ENCODE measurements at places on chromosomes 4 and X.

GRCh38 chr4:159269956-159270355 lies 167.1 kb downstream of the RAPGEF2 start:
- no peak for DNase-seq

- DNase-seq, result no peak
Measured at GRCh38 chr4:114368751-114369150, 229.9 kb upstream of the UGT8 start.

GRCh38 chr4:73673286-73673685 lies 53.0 kb upstream of the RASSF6 start:
- DNase-seq, result no peak

- no peak for DNase-seq
Measured at GRCh38 chr4:179768996-179769395, 2326.8 kb upstream of the AGA start.

DNA sequence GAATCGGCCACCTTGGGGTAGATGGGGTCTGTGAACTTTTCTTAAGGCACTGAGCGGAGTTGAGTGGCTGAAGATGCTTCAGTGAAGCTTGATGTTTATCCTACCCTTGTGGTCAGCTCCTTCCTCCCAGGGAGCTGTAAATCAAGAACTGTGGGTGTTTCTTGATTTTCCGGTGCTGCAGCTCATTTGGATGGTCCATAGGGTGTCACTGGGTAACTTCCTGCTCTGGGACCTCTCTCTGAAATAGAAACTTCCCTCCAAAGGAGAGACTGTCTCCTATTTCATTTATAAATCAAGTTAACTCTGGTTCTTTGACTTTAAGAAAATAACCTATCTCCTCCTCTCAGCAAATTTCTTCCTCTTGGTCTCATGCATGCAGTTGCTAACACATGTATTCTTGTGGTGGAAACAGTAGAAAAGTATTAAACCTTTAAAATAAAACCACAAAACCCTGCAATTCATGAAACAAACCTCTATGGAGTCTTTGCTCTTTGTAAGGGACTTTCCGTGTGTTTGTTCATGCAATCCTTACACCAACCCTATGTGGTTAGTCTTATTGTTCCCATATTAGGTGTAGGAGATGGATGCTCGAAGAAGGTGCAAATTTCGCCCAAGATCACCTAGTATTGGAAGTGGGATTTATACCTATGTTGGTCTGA lies 110.3 kb downstream of the SHROOM3 start:
- DNase-seq, result no peak

- no peak for DNase-seq
Measured at GRCh38 chr4:169236873-169237626, 33.7 kb downstream of the SH3RF1 start.

GRCh38 chrX:68936608-68937007 lies 107.8 kb downstream of the EFNB1 start:
- DNase-seq, result no peak

DNA sequence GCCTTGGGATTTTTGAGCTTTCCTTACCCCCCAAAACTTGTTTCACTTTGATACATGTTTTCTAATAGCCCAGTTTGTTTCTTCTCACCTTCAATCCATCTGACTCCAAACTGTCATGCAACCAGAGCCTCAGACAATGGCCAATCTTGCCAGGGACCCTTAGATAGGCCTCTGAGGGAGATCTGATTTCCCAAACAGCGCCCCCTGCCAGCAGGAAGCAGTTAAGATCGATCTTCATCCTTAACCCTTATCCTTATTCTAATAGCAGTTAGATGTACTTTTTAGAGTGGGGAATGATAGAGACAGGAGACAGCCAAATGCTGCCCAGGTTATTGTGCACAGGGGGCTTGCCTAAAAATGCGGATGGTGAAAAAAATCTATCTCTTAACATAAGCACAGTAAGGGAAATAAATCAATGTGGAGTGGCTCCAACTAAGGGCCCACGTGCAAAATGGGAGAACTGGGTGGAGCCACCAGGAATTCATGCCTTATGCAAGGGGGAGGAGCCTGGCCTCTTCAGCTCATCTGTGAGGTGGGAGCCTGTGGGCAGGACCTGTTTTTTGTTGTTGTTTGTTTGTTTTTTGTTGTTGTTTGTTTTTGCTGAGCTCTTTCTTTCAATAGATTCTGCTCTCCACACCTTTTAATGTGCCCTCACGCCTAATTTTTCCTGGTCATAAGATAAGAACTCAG lies 833.6 kb upstream of the AGA start:
- no peak for DNase-seq

GRCh38 chr4:144202081-144202480 lies 61.6 kb upstream of the GYPA start:
- DNase-seq, result no peak

- DNase-seq, result no peak
Measured at GRCh38 chr4:58732973-58733372, 1622.8 kb upstream of the IGFBP7 start.

GRCh38 chr4:17765514-17766286 lies 15.7 kb downstream of the FAM184B start:
- DNase-seq, result no peak

DNA sequence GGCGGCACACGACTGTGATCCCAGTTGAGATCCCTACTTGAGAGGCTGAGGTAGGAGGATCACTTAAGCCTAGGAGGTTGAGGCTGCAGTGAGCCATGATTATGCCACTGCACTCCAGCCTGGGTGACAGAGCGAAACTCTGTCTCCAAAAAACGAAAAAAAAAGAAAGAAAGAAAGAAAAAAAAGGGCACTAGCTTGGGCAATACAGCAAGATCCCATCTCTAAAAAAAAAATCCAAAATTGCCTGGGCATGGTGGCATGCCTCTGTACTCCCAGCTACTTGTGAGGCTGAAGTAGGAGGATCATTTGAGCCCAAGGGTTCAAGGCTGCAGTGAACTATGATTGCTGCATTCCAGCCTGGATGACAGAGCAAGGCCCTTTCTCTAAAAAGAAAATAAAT lies 10.7 kb upstream of the KLHL15 start:
- DNase-seq, result no peak

- no peak for DNase-seq
Measured at GRCh38 chr4:74244049-74244448, 64.2 kb upstream of the EPGN start.

- DNase-seq, result no peak
Measured at GRCh38 chrX:119273420-119274192, 37.5 kb downstream of the PGRMC1 start.

GRCh38 chrX:9354918-9355317 lies 109.9 kb upstream of the TBL1X start:
- DNase-seq, result no peak

- no peak for DNase-seq
Measured at GRCh38 chr4:177010418-177010817, 217.7 kb upstream of the VEGFC start.

DNA sequence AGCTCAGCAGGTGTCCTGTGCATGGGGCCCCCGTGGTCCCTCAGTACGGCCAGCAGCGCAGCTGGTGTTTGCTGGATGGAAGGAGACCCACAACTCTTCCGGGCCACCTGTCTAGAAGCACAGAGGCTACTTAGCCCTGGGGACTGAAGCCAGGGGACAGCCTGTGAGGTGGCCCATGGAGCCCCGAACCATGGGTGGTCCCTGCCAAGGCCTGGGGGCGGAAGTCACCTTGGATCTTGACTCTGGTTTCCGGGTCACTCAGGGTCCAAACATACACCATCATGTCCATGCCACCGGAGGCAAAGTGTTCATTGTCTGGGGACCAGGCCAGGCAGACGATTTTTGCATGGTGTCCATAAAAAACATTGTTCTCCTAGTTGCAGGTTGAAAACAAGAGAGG lies 39.5 kb downstream of the WDR1 start:
- no peak for DNase-seq

GRCh38 chrX:14027036-14027435 lies 2.7 kb downstream of the GEMIN8 start:
- no peak for DNase-seq

DNA sequence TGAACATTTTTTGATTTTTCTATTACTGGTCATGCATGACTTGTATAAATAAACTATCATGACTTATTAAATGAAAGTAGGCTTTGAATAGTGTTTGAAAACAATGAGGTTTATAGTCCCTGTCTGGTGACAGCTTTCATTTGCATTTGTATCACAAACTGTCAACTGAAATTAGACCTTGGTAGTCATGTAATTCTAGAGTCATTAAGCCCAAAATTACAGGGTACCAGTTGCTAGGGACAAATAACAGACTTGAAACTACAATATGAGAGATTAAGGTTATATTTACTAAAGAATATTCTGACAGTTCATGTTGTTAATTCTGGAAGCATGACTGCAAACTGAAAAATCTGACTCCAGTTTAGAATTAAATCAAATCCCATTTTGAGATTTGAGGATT lies 9.2 kb upstream of the VAMP7 start:
- no peak for DNase-seq

DNA sequence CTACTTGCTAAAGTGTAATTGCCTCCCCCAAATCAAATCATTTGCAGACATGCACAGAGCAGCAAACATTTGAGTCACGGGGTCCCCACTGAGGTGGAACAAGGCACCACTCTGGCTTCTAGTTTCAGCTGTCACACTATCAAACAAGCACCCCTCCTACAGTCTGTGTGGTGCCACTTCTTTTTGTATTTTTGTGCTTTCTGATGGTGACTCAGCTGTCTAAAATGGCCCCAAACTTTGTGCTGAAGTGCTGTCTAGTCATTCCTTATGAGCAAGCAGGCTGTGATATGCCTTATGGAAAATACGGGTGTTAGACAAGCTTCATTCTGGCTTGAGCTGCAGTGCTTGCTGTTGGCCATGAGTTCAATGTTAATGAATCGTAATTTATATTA lies 15.4 kb downstream of the IGFBP7 start:
- no peak for DNase-seq

DNA sequence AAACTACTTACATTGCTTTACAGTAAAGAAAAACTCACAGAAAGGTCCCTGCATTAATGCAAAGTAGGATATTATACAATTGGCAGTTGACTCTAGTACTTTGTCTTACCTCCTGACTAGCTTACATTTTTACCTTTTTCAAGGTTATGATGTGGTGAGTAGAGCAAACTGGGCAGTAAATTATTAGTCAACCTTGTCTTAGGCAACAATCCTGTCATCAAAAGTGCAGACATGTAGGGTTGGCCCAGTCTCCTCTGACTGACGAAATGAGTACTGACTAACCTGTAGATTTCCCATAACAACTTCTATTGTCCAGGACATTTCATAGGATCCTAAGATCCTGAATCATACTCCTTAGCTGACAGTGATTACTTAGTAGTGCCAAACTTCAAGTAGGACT lies 142.0 kb upstream of the NUDT6 start:
- no peak for DNase-seq

DNA sequence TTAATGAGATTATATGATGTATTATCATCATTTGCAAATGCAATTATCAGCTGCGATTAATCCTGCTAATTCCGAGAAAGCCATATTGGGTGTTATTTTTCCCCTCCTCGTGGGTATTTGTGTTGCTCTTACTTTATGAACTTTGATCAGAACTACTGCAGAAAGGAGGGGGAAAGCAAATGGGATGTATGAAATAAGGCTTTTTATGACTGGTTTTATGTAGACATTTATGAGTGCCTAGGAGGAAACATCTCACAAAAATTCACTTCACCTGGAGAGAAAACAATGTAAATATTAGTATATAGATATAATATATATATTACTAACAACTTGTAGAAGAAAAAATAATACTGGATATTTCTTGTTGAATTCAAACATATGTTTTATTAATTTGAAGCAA lies 214.4 kb downstream of the TEX13A start:
- no peak for DNase-seq

DNA sequence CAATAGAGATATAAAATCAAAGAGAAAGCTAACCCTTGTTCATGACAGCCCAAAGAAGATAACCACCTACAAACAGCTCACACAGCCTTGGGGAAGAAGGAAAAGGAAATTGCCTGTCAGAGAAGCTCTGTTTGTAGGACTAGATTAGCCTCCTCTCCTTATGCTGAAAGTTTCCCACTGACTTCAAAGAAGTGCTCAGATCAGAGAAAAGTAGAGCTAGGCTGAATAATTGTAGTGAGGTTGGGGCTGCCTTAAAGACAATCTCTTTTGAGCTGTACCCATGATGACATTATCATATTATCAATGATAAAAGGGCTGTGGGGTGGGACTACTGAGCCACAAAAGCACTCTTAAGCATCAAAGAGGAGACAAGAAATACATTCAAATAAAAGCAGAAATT lies 223.0 kb upstream of the GALNT7 start:
- no peak for DNase-seq

DNA sequence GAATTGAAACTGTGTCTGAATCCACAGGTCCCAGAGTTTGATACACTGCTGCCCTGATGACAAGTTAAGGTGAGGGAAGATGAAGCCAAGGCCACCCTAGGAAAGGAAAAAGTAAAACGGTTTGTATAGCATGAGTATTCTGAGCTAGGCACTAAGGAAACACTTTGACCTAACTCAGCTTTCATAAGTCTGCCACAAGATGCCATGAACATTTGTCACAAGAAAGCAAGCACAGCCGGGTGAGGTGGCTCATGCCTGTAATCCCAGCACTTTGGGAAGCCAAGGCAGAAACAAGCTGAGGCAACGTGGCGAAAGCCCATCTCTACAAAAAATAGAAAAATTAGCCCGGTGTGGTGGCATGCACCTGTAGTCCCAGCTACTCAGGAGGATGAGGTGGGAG lies 34.2 kb downstream of the ELOVL6 start:
- DNase-seq, result no peak

DNA sequence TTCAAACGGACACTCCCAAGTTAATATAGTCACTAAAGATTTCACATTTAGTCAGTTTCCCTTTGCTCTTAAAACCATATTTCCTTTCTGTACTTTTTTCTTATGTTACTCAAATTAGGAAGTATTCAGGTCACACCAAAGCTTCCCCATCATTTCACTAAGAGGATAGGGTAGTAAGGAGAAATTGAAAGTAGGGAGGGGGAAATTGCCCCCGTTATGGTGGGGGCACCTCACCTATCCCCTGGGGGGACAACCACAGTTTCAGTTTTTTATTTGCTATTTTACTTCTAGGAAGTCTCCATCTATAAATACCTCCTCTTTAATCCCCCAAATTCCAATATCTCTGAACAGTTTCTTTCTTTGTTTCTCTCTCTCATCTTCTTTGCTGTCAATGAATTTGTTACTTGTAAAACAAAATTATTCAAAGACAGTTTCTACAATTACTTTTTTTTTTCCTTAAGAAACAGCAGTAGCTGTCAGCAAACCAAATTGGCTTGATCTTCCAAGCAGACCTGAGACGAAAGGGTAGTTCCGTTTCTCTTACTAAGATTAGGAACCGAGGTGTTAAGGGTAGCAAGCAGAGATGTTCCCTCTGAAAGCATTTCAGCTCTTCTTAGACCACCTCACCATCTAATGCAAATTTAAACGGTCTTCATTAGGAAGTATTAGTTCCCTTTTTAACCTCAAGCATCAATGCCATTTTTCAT lies 160.2 kb upstream of the KLF3 start:
- DNase-seq, result no peak

GRCh38 chr4:15612136-15612535 lies 43.0 kb downstream of the FBXL5 start:
- no peak for DNase-seq
